ENCODE measurements at places on chromosomes 2 and 18.

DNA sequence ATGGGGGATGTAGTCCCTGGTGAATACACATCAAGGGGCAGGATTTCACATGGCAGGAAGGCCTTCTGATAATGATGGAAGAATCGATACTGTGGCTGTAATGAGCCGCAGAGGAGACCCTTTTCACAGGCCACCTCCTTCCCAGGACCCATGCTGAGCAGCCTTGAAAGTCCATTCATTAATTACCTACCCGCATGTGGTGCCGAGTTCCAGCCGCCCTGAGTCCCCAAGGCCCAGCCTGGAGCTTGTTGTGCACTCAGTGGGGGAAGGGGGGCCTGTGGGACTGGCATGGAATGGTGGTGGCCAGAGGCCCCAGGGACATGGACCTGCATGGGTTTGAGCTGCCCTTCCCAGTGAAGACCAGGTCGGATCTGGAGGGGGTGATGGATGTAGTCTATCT lies 25.5 kb downstream of the ASB18 start:
- DNase-seq, result no peak

- DNase-seq, result no peak
Measured at GRCh38 chr18:708096-708495, 4.3 kb downstream of the ENOSF1 start.

DNA sequence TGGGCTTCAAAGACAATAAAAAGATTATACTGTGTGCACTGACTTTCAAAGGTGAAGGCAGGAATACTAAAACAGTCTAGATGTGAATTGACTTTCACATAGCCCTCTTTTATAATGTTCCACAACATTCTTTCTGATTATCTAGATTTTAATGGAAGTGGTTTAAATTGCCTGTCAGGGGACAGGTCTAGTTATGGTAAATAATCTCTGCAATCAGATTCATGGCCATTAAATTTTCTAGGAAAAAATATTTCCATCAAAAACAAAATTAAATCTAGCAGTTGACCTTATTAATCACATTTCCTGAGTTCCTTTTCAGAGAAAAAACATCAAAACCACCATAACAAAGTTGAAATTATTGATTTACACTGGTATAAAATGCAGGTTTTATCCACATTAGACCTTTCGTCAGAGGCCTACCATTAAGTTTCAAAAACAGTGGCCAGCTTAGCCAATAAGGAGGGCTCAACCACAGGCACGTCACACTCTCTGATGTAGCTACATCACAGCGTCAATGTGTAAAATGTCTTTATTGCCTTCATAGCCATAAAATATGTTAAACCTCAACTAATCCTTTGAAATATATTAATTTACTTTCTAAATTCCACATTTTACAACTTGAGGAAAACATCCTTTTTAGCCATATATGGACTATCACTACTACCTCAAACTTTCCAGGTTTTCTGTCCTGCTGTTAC lies 79.4 kb downstream of the NOL10 start:
- DNase-seq, result no peak

DNA sequence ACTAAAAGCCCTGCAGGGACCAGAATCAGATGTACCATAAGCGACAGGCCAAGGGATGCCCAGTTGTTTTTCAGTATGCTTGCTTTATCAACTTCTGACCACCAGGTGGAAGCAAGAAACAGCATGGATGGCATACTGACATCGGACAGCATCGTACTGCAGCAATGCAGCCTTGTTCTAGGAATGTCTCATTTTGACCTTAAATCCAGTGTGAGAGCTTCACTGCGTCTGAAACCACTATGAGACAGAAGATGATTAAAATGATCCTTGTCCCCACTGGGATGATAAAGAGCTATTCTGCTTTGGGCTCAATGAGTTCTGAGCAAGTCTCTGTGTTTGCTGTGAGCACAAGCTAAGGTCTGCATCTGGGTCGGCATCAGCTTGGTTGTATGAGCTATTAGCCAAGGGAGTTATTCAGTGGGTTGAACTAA lies 54.3 kb downstream of the CDK15 start:
- DNase-seq, result peak; percentile 65

GRCh38 chr2:234535464-234535863 lies 38.6 kb upstream of the ARL4C start:
- no peak for DNase-seq

GRCh38 chr2:80496346-80496745 lies 191.8 kb upstream of the LRRTM1 start:
- no peak for DNase-seq

GRCh38 chr2:121721926-121722325 lies 14.7 kb downstream of the NIFK start:
- peak; percentile 49 for DNase-seq

Data from suppressor macrophage treated with lipopolysaccharide for 1 hour (primary cell).